Dorsolateral prefrontal cortex (tissue), 122 donors: ENCODE measurements at places on chromosomes 5 and 9. TPM values are rescaled to one million over a fixed set of nuclear protein-coding genes. Genes with fewer than 3 reads are reported as not detected.
A peak's percentile ranks its signal among the peaks of the same experiment; 100 is the strongest.

GABRA1 gene
- total RNA-seq, result 103 TPM

IPPK gene
- 13.7 TPM for total RNA-seq

PCDHA4 gene
- total RNA-seq, result 5.6 TPM

WHRN gene
- 70.1 TPM for total RNA-seq

TNFSF15 gene
- 0.08 TPM for total RNA-seq

DNA sequence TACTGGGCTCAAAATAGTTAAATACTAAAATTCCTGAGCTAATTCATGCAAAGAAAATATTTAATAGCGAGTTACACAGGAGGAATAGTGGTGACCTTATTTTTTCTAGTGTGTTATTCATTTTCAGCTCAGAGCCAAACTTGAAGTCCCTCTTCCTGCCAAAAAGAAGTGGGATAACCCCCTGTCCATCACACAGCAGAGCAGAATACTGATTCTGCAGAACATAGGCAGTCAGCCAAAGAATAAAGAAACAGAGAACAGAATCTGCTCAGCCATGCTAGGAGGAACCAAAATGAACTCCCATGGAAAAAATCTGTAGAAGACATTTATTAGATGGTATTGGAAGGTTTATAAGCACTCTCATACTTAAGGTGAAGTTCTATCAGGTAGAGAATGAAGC, 49.4 kb upstream of the GRIN3A start:
- DNase-seq, result no peak

GRCh38 chr5:78830528-78831046, 154.5 kb downstream of the ARSB start:
- no peak for DNase-seq

- DNase-seq, result no peak
Measured at GRCh38 chr5:170362102-170362501, 27.1 kb downstream of the KCNMB1 start.

GRCh38 chr9:77554586-77555105, 93.5 kb downstream of the GNA14 start:
- no peak for DNase-seq

DNA sequence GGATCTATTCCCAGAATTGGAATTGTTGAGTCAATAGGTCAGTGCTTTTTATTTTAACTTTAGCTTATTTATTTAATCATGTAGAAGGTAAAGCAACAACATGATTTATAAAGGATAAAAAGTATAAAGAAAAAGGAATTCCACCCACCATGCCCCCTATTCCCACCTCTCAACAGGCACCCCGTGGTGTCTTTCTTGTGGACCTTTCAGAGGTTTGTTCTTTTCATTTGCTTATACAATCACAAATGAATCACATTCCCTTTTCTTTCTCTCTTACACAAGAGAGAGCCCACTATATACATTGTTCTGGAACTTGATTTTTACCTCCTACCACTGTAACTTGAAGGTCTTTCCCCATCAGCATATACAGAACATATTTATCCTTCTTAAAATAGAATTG, 37.2 kb upstream of the SMIM32 start:
- DNase-seq, result no peak

DNA sequence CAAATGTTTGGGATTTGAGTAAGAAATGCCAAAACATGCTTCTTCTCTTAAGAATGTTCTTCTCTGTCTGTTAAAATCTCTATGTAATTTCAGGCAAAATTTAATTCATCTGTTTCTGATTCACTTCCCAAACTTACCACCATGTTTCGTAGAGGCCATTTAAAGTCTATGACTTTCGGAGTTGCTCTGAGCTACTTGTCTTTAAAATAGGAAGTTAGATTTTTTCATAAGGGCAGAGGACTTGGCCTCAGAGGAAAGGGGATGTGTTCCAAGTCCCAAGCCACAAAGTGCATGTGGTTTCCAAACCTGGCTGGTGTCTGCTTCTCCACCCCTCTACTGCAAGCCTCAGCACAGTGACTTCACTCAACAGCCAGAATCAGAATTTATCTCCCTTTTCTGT, 111.3 kb upstream of the ADRA1B start:
- DNase-seq, result no peak

DNA sequence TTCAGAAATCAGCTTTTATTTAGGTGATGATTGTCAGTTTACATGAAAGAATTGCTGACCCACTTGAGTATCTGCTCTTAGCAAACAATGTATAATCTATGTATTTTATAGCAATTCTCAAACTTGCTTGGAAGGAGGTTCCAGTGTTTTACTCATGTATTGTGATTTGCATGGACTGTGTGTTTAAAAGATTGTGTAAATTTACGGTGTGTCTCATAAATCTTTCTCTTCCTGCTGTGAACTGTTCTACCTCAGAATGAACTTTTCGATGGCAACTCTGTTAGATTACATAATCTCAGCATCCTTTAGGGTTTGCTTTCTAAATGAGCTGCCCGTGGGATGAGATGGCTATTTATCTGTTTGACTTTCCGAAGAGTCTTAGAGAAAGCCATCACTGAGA, 122.5 kb downstream of the MEF2C start:
- DNase-seq, result no peak

DNA sequence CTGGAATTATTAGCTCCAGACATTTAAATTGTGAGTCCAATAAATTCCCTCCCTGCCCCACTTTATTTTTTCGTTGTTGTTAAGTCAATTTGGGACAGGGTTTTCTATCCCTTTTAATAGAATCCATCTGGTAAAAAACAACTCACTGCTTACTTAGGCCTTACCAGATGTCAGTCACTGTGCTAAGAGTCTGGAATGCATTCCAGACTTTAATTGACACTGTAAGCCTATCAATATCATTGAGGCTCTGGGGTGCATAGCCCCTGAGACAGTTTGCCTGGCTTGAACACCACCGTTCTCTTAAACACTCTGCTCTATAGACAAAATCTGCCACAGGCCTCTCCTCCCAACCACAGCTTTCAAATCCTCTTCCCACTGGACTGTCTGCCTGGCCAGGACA, 175.9 kb downstream of the NSG2 start:
- DNase-seq, result no peak

DNA sequence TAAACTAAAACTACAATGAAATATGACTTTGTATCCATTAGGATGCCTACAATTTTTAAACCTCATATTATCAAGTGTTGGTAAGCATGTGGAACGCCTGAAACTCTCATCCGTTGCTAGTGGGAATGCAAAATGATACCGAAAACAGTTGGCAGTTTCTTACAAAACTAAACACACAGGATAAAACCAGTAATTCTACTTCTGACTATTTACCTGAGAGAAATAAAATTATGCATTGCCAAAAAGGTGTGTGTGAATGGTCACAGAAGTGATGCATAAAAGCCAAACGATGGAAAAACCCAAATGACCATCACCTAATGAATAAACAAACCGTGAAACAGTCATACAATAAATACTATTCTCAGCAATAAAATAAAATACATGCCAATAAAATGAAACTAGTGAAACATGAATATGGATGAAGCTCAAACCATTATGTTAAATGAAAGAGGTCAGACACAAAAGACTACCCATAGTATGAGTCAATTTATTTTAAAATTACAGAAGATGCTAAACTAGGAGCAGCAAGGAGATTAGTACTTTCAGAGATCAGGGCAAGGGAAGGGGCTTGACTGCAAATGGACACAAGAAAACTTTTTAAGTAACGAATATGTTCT, 13.4 kb downstream of the AUH start:
- no peak for DNase-seq

DNA sequence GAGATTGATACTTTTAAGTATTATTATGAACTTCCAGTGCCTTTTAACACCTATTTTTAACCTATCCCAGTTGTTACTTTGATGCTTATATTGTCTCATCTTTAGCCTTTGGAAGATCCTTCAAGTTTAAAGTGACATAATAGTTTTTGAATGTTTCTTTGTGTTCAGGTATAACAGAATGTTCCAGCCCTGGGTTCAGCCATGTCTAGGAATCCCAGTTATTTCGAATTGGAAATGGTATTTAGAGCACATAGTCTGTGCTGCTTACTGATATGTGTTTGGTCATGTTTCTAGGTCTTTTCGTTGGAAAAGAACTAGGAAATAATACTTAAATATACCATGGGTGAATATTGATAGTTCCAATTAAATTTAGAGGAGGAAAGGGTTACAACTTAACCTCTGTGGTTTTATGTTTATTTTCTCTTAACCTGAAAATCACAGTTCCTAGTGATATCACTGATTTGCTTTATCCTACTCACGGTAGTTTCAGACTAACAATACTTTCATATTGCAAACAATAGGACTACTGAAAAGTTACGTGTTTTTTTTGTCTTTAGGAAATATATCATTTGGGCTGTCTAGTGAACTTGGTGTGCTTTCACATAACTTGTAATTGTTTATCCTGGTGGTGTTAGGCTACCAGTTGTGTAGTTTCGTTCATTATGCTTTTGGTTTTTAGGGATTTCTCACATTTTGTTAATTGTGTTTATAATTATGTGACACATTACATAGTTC, 37.8 kb downstream of the UHRF2 start:
- DNase-seq, result no peak

- peak; percentile 70 for DNase-seq
Measured at GRCh38 chr9:91423785-91424402, at the start of gene NFIL3. TSS of gene NFIL3 (minus strand) at chr9:91423832. CDS start at chr9:91410734, 13,098 bp downstream.

- no peak for DNase-seq
Measured at GRCh38 chr9:15618540-15619331, 65.9 kb downstream of the CCDC171 start.

GRCh38 chr9:107794259-107794658, 304.7 kb upstream of the KLF4 start:
- no peak for DNase-seq

DNA sequence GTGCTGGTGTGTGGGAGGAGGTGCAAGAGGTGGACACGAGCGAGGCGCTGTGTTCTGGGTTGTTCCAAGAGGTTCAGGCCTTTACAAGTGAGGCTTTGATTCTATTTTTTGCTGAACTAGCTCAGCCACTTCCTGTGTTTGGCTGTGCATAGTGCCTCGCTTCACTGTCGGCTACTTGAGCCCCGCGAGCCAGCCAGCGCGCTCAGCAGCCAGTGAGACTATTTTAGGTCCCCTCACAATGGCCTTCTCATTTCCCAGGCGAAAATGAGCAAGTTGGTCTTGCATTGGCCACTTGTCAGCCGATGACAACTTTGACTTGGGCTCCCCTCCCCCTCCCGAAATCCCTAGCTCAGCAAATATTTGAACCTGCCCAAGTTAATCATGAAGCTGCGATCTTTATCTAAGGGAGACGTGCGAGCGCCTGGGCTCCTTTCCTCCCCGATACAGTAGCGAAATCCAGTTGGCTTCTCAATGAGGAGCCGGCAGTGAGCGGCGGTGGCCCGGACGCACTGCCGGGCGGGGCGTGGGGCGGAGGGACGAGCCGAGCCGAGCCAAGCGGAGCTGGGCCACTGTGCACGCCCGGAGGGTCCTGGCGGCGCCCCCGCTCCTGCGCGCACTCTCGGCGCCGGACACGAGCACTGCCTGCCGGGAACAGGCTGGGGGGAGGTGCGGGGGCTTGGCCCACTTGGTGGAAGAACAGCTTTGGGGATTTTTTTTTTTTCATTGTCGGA, 72.6 kb downstream of the PIK3R1 start:
- peak; percentile 83 for DNase-seq

GRCh38 chr5:1010641-1011046, 2.0 kb downstream of the NKD2 start:
- peak; percentile 21 for DNase-seq

DNA sequence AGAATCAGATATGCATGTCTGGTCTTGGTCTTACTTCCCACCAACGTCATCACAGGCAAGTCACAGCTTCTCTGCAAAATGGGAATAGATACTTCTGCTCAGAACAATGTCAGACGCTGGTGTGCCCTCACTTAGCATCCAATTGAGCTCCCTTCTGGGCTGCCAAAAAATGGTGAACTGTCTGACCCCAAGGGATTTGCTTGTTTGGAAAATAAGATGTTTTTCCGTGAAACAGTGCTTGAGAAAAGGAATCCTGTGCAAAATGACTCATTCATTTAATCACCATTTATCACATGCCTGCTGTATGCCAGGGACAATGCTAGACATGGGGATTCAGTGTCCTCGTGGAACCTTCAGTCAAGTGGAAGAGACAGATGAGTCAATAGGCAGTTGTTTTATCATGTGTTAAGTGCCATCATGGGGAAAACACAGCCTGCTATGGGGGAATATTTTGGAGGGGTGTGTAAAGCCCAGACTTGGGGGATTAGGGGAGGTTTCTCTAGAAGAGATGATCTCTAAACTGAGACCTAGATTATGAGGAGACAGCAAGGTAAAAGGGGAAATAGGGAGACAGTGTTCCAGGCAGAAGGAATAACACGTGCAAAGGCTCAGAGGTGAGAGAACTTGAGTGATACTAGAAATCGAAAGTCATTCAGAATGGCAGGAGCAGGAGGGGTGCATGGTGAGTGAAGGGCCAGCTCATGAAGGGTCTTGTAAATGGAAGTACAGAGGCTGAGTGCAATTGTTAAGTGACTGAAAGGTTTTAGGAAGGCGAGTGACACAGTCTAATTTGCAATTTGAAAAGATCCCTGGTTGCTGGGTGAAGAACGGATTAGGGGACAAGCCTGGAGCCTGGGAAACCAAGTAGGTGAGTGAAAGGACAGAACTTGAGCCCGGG, 3.9 kb downstream of the NIPAL4 start:
- DNase-seq, result no peak

- no peak for DNase-seq
Measured at GRCh38 chr9:87107072-87107471, 159.8 kb upstream of the GAS1 start.

- no peak for DNase-seq
Measured at GRCh38 chr9:14063756-14064155, 250.2 kb downstream of the NFIB start.

- DNase-seq, result no peak
Measured at GRCh38 chr9:108058135-108058814, 568.7 kb upstream of the KLF4 start.

DNA sequence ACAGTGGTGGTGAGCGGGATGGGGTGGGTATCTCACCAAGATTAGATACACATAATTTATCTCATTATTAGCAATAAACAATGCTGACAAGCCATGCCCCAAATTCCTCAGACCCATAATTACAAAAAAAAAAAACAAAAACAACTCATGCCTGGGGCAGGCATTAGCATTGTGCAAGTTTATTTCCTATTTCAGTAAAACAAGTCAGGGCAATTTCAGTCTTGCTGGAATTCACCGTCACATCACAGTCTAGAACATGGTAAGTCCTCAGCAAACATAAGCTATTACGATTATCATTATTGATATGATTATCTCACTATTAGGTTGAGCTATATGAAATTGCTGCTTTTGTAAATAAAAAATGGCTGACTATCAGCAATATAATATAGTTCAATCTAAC, 57.5 kb upstream of the GNAQ start:
- DNase-seq, result no peak

GRCh38 chr5:109329333-109330237, 80.2 kb downstream of the PJA2 start:
- DNase-seq, result no peak

GRCh38 chr5:177183766-177184360, 50.3 kb downstream of the NSD1 start:
- DNase-seq, result no peak
